ENCODE measurements at places on chromosomes 1 and 21.

DNA sequence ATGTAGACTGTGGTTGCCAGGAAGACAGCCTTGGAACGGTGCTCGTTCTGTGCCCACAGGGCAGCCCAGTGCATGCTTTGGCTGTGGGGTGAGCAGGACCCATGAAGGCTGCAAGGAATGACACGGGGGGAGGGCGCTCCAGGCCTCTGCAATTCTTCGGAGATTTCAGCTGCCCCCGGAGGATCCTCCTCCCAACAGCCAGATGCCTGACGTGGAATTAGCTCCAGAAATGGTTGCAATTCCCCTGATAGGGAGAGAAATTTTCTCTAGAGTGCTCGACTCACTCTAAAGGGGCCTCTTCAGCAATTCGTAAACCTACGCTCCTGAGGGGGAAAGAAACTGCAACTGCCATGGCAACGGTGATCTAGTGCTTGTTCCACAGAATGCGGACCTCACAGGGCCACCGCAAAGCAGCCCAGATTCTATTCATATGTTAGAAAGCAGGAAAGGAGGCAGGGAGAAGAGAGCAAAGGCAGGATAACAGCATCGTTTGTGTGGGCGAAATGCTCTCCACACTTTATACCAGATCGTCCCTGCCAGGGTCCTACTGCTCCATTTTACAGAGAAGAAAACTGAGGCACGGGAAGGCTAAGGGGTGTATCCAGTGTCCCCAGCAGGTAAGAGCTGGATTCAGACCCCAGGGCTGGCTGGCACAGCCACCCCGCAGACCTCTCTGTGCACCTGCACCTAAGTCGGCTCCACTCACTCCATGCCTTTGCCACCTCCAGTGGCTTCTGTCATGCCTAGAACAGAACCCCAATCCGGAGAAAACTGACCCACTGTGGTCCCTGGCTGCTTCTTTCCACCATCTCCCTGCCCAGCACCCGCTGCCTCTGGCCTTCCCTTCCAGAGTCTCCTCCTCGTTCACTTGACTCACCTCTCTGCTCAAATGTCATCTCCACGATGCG is 11.9 kb upstream of the PDE9A start:
- DNase-seq = peak; percentile 59

DNA sequence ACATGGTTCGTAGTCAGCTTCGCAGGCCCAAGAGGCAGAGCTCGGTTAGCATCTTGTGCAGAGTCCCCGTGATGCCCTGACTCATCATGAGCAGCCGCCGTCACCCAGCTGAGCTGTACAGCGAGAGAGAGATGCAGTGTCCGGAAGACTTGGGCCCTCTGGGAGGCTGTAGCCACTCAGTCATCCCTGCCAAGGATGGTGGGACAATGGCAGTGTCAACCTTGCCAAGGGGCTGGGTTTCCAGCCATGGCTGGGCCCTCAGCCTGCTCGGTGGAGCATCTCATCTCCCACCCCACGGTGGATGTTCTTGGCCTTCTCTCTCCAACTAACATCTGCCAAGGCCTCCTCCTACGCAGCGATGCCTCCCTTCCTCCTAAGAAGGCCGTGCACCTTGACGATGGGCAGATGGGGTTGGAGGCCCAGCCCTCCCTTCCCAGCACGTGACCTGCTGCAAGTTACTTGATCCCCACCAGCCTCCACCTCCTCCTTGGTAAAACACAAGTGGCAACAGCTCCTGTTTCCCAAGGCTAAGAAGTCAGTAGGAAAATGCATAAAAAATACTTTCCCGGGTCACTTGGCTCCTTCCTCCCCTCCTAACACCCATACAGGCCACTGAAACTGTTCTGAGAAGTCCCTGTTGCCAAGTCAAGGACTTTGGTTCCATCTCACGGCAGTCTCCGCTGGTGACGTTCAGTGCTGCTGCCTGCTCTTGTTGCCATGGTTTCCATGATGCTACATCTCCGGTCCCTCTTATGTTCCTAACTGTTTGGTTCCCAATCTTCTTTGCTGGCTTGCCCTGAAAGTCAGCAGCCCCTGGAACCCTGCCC is 384.7 kb upstream of the VAMP3 start:
- no peak for DNase-seq

DNA sequence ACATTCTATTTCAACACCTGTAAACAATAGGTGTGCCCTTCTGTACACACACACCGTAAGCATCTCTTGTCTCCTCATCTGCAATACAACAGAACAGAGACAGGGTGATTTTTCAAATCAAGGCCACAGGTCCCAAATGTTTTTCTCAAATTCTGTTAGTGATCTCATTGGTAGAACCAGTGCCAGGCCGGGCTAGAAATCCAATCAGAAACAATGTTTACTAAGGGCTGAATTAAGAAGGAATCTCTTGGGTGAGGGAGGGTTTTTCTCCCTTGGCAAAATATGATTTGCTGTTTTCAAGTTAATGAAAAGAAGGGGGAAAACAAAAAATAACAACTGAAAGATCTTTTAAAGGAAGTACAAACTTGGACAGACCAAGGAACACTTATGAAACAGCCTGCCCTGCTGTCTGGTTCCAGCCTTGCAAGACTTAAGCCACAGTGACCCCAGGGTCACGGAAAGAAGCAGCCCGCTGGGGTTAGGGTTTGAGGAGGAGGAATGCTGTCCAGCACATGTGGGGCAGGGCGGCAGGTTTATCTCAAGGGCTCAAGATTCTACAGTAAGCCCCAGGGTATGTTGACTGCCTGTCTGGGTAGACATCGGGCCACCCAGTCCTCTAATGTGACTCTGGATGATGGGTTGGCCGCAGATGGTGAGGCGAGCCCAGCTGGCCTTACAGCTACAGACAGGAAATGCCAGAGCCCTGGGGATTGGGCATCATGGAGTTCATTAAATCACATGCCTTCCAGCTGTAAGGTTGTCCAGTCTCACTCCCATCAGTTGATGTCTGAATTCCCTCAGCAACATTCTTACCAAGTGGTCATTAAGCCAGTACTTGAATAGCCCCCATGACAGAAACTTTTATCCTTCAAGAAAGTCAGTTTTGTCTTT is 73.3 kb upstream of the SLC44A3 start:
- DNase-seq = no peak

DNA sequence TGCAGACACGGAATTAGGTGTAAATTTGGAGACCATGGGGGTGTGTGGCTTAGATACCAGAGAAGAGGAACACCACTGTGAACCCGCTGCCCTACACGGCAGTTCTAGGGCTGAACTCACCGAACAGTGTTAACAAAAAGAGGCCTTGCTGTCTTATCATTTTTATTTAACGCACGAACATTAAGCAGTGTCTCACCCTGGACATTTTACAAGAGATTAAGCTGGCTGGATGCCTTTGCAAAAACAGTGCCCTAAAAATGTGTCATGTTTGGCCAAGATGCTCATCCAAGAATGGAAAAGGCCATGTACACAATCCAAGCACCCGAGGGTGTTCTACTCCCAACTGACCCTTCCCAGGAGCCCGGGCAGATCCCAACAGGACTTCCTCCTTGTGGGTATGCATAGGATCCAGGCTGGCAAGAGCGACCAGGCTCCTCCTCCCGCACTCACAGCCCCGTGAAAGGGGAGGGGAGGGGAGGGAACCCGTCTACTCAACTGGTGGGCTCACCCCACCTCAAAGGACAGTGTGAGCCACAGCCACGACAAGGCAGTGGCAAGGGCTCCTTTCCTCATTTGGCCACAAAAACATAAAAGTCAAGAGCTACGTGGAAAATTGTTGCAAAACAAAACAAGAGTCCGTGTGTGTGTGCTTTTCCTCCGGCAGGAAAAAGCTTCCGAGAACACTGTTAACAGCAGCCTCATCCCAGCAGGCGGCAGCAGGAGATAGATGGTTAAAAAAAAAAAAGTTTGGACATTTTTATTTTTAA is 20.3 kb downstream of the C2CD2 start:
- no peak for DNase-seq

GRCh38 chr21:14763695-14764064 is 217.6 kb upstream of the SAMSN1 start:
- no peak for DNase-seq

- DNase-seq = no peak
These were observed 21.1 kb upstream of the RGS4 start for GRCh38 chr1:163047951-163048659.

DNA sequence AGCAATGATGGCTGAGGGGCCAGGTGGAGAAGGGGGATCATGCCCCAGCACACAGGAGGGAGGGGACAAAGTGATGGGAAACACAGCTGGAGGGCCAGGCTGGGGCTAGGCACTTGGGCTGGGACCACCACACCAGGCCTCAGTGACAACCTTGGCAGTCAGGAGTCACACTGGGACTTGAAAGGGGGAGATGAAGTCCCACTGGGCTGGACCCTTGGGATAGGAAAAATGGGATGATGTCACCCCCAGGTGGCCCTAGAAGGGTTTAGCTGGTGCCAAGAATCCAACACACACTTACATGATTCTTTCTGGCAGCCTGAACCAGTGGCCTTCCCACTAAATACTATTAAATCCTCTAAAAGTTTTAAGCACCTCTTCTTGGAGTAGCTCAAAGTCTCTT is 17.1 kb downstream of the ZBTB17 start:
- no peak for DNase-seq

DNA sequence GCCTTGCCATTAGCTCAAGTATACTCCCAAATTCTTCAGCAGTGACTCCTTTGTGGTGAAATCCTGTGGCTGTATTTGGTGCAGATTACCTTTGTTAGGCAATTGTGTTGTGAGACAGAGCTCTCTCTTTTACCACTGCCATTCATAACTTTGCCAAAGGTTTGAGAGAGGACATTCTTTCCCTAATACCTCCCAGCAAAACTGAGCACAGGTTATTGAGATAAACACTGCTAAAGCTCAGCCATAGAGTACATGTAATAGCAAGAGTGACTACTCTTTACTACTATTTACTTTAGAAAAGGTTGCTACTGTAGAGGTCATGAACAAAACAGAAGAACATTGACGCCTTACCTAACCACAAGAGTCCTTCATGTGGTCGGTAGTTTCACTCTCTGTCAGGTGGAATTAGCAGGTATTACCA is 514.0 kb upstream of the ADAMTS5 start:
- DNase-seq = no peak

GRCh38 chr1:22778408-22778807 is 67.8 kb downstream of the EPHB2 start:
- no peak for DNase-seq

GRCh38 chr21:26849428-26850115 is 4.4 kb upstream of the ADAMTS1 start:
- peak; percentile 50 for DNase-seq

- no peak for DNase-seq
These were observed 29.9 kb downstream of the EPHA8 start for GRCh38 chr1:22592919-22593790.

GRCh38 chr1:37673920-37674319 is 18.4 kb upstream of the CDCA8 start:
- no peak for DNase-seq

DNA sequence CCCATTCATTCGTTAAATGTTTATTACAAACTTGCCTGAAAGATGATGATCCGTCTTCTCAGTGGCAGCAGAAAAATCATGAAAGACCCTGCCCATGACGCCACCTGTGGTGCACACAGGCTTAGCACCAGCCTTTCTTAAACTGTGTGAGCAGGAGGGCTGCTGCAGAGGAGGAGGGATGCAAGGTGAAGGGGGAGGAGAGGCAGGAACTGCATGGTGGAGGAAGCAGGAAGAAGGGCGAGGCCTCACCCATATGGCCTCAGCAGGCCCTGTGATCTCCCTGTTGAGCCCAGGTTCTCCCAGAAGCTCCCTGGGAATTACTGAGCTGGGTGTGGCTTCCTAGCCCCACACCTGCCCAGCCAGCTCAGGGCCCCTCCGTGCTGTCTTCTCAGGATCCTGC is 25.0 kb upstream of the RD3 start:
- DNase-seq = no peak

- DNase-seq = no peak
These were observed 30.1 kb upstream of the VASH2 start for GRCh38 chr1:212920246-212920645.

DNA sequence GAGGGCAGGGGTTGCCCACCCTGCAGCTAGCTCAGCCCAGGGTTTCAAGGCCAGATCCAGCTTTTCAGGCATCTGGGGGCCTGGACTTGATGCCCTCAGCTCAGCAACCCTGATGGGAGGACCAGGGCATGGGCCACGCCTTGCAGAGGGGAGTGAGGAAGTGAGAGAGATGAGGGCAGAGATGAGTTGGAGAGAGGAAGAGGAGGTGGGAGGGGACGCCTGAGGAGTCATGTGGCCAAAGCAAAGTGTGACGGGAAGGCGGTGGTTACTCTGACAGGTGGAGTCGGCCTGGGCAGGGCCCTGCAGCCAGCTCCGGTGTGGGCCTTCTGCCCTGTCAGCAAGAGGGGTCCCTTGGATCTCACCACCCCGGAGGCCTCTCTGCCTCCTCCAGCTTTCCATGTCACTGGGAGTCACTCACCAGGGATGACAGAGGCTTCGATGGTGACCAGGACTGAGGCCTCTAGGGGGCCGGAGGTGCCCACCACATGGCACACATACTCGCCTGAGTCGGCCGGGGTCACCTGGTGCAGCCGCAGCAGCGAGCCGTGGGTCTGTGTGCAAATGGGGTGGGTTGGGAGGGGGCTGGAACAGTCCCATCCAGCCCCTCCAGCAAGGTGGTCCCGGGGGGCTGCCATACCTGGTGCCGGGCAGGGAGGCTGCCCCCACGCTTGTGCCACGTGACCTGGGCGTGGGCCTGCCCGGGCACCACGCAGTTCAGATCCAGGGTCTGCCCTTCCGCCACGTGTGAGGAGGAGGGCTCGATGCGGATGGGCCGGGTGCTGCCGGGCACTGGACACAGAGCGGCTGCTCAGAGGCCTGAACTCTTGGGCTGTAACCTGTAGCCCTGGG is 40.4 kb downstream of the LDLRAD2 start:
- DNase-seq = no peak

- no peak for DNase-seq
These were observed 311.0 kb downstream of the MRPL39 start for GRCh38 chr21:25296252-25296651.

- no peak for DNase-seq
These were observed at the start of gene TNFAIP8L2 for GRCh38 chr1:151156515-151156819. Gene TNFAIP8L2, plus strand, starts transcription at chr1:151156649. Its CDS starts 2,049 bp downstream, at chr1:151158698.

- DNase-seq = no peak
These were observed 6.6 kb downstream of the BATF3 start for GRCh38 chr1:212692774-212693644.

GRCh38 chr1:89121641-89122040 is 4.3 kb downstream of the GBP2 start:
- DNase-seq = no peak

- DNase-seq = no peak
These were observed 540.9 kb upstream of the ADGRL2 start for GRCh38 chr1:81259625-81260411.

- DNase-seq = peak; percentile 75
These were observed 509 bp downstream of the ADAMTS4 start for GRCh38 chr1:161198194-161198896.

DNA sequence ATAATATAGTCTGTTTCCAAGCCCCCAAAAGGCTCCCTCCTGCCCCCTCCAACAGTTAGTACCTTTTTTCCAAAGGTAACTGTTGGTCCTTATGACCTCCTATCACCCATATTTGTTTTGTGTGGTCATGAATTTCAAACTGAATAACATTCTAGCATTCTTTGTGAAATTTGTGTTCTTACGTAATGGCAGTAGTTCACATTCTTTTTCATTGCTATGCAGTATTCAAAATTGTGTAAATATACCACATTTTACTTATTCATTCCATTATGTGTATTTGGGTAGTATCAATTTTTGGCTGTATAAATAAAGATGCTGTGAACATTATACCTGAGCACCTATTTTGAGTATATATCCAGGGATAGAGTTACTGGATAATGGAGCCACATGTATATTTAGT is 13.4 kb downstream of the RNF11 start:
- DNase-seq = no peak

GRCh38 chr1:213008564-213008963 is 7.1 kb downstream of the ANGEL2 start:
- DNase-seq = no peak
